ENCODE measurements at places on chromosomes 11 and 22.
A peak's percentile ranks its signal among the peaks of the same experiment; 100 is the strongest.

- peak; percentile 67 for DNase-seq
Observed at GRCh38 chr11:67303132-67303834, at the start of gene SSH3. TSS of gene SSH3 (plus strand) at chr11:67303530. CDS start at chr11:67303626, 96 bp downstream.

- no peak for DNase-seq
Observed at GRCh38 chr22:25351631-25352293, 132.3 kb downstream of the CRYBB2 start.

- no peak for DNase-seq
Observed at GRCh38 chr11:94544646-94545263, 1.0 kb downstream of the FUT4 start.

DNA sequence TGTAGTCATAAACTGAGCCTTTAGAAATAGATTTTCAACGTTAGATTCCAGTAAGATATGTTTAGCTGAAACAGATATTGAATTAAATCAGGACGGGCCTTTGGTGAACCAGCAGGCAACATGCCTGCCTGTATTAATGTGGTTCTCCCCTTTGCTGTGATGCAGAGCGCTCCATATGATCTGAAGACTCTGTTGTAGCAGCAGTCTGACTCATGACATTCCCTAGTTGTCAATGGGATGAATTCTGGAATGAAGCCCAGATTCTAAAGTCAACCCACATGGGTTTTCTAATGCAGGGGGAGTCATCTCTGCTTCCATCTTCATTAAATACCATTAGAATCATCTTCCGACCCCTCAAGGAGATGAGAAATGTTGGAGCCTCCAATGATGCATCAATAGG, 864.5 kb downstream of the NTM start:
- no peak for DNase-seq

GRCh38 chr11:59954219-59954847, 9.5 kb upstream of the OOSP4A start:
- no peak for DNase-seq

- DNase-seq: no peak
Observed at GRCh38 chr11:17012179-17012578, 2.0 kb downstream of the PLEKHA7 start.

GRCh38 chr11:3926458-3927095, 71.1 kb downstream of the STIM1 start:
- DNase-seq: no peak

DNA sequence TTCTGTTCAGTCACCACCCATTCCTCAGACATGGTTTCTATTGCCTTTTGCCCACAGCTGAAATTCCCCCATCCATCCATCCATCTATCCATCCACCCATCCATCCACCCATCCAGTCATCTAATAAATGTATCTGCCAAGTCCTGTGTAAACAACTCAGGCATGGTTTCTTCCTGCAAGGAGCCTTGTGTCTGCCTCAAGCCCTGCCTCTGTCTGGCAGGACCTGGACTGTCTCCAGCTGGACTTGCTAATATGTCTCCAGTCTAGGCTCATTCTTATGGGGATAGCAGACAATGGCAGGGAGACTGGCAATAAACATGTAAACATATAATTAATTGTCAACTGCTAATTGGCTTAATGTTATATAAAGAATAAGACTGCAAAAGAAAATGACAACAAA, 64.7 kb upstream of the AMPD3 start:
- no peak for DNase-seq
